ENCODE measurements at places on chromosomes 3 and 15.

GRCh38 chr3:186411994-186412393 is 50.0 kb upstream of the DGKG start:
- DNase-seq = no peak

GRCh38 chr15:48766196-48766595 is 44.7 kb downstream of the CEP152 start:
- no peak for DNase-seq

GRCh38 chr3:140763532-140763931 is 85.7 kb downstream of the TRIM42 start:
- no peak for DNase-seq

- DNase-seq = no peak
Observed at GRCh38 chr3:30600572-30600971, 5.8 kb upstream of the TGFBR2 start.

Measured in activated T-helper 9 cell treated with anti-CD3 and anti-CD28 coated beads, Interleukin-2, amount 50 U/mL, for 16 hours (primary cell).